Forelimb muscle (tissue), 1 donor: ENCODE measurements at places on chromosomes 4 and X.

DNA sequence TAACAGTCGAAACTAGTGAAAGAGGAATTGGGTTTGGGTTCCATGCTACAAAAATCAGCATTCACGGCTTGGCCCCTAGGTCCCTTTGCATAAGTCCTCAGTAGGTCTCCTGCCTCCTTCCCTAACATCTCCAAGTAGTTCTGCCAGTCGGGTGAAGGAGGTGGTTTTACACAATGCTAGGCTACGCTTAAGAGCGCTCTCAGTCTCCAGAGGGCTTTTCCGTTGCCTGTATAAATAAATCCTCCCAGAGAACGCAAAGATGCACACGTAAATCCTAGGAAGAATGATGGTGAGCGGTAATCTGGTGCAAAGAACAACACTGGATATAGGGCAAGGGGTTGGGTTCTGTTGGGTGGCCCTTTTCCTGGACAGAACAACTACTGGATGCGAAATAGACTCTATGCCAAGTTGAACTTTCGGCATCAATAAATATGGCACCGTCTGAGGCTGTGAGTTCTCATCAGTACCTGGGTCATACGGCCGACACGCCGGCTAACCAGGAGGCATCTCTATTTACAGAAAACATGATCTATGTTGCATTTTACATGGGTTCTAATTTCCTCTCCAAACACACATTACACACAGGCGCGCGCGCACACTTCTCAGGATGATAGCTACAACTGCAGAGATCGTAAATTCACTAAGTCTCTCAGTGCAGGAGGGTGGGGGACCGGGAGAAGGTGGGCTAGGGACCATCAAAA lies 1.3 kb downstream of the CAMK2D start:
- no peak for DNase-seq

DNA sequence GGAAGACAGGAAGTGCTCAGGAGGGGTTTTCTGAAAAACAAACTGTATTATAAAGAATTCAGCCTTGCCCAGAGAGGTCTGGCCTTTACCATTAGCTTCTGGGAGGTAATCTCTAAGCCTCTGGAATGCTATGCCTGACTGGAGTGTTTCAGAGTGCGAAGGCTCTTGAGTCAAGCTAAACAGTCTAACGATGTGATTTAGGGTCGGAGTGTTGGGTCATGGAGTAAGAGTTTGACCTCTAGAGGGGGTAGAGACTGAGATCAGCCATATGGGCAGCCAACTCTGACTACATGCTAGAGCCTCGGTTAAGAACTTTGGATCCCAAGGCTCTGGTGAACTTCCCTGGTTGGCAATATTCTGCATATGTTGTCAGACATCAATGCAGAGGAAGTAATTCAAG lies 15.0 kb downstream of the BOD1L1 start:
- DNase-seq, result no peak

GRCh38 chr4:186451982-186452381 lies 103.4 kb downstream of the MTNR1A start:
- DNase-seq, result no peak

DNA sequence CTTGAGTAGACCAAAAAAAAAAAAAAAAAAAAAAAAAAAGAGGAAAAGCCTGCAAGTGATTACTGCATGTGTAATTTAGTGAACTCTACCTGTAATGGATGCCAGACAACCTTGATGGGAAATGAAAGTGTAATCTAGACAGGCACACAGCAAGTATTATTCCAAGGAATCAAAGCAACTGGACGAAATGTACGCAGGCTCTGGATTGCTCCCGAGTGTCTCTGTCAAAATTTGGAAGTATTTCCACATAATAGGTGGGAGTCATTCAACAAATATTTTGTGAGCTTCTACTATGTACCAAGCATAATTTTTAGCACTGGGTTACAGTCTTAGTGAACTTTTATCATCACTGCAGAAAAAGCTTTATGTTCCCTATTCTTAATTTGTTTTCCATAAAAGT lies 64.2 kb downstream of the LIMCH1 start:
- DNase-seq, result no peak

GRCh38 chr4:169383724-169384123 lies 113.0 kb upstream of the SH3RF1 start:
- no peak for DNase-seq

- no peak for DNase-seq
Measured at GRCh38 chrX:134249241-134249640, 12.3 kb downstream of the CCDC160 start.

- no peak for DNase-seq
Measured at GRCh38 chr4:6322761-6323566, 53.3 kb downstream of the WFS1 start.

- no peak for DNase-seq
Measured at GRCh38 chrX:134480061-134480460, 20.1 kb downstream of the HPRT1 start.

GRCh38 chrX:104254442-104255115 lies at the start of gene ESX1:
Gene ESX1, minus strand, starts transcription at chrX:104254933. Its CDS starts 84 bp downstream, at chrX:104254849.
- DNase-seq, result no peak

GRCh38 chrX:130401415-130402207 lies at the start of gene RBMX2:
Gene RBMX2, plus strand, starts transcription at chrX:130401987. Its CDS starts 46 bp downstream, at chrX:130402033.
- peak; percentile 32 for DNase-seq

DNA sequence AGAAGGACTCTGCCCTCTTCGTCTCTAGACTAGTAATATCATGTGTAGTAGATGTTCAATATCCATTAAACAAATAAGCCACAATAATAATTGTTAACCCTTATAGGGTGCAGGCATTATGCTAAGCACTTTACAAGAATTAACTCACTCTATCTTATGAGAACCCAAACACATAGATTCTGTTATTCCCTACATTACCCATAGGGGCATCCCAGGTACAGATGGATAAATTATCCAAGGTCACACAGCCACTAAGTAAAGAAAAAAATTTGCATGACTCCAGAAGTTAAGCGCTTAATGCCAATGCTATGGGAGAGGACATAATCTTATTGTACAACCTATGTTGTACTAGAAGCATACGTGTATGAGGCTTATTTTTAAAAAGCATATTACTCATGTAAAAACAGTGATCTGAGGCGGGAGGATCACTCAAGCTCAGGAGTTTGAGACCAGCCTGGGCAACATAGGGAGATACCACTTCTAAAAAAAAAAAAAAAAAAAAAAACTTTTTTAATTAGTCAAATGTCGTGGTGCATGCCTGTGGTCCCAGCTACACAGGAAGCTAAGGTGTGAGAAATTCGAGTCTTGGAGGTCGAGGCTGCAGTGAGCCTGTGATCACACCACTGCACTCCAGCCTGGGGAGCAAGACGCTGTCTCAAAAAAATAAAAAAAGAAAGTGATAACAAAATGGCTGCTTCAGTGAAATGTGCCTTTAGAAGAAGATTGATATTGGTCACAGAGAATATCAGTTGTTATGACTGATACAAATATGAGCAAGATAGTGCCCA lies 13.6 kb downstream of the LDB2 start:
- no peak for DNase-seq

GRCh38 chr4:8859550-8860095 lies 12.0 kb downstream of the HMX1 start:
- no peak for DNase-seq

- DNase-seq, result no peak
Measured at GRCh38 chr4:184616633-184617551, 32.4 kb downstream of the CASP3 start.

DNA sequence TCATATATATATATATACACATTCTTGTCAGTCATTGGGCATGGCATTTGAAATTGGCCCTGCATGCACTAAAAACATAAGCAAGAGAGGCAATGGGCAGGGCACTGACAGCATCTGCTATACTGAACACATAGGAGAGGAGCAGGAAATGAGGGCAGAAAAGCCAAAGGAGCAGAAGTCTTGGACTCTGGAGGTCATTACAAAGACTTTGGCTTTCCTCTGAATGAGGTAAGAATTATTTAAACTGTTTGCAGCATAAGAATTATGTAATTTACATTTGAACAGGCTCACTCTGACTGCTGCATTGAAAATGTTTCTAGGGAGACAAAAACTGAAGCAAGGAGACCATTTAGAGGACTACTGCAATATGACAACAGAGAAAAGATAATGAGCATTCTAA lies 396.5 kb downstream of the PRDM5 start:
- DNase-seq, result no peak

DNA sequence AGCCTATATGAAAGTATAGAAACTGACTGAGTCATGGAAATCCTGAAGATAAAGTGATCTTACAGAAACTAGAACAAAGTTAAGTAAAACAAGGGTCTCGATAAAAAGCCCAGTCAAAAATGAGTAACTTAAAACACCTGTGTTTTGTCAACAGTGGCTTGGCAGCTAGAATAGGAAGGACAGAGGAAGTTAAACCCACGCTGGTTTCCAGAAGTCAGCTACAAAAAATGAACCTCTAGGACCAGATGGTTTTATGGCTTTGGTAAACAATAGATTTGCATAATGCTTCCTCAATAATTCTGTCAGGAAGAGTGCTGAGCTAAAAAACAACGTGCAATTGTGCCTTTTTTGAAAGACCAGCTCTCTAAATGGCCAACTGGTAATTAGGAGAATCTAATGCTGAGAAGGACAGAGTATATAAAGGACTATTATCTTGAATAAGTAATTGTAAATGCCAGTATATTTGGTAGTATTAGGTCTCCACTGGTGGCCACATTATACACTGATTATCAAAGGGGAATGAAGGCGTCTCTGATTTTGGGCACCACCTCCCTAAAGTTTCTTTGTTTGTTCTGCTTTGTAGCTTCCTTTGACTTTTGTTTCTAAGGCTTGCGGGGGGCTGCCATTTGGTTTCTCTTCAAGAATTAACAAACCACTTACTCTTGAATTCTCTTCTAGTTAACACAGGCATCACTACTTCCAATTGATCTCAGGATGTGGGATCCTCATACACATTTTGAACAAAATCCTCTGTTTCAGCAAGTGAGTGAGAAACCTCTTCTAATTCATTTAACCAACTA lies 72.2 kb upstream of the PPP3CA start:
- peak; percentile 14 for DNase-seq

- DNase-seq, result no peak
Measured at GRCh38 chrX:555725-556666, 74.6 kb upstream of the SHOX start.

DNA sequence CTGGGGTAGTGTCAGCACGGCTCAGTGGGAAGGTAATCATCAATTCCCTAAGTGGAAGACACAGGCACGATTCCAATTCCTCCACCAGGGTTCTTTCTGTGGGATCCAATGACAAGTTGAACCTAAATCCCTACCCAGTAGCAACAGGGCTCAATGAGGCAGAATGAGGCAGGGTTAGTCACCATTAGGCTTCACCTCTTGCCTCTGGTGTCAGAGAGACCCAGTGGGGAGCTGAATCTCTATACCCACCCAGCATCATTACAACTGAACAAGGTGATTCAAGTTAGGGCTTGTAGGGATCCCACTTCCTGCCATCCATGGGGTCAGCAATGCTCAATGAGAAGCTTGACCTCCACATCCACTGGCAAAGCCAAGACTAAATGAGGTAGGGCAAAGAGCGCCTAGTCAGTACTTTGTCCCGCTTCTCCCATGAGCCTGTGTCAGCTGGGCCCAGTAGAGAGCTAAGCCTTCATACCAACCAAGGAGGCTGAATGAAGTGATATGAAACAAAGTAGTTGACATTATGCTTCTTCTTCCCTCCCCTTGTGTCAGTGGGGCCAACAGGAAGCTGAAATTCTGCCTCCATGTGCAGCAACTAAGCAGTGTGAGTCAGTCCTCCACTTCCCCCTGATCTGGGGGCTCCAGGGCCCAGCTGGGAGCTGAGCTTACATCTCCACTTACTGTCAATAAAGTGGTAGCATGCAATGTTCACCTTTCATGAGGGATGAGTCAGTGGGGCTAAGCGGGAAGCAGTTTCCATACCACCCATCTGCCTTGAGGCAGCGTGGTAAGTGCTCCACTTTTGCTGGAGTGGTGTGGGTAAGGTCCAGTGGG lies 36.4 kb upstream of the RBM41 start:
- no peak for DNase-seq

GRCh38 chrX:20623448-20623847 lies 356.7 kb upstream of the RPS6KA3 start:
- no peak for DNase-seq

GRCh38 chr4:72860766-72861165 lies 208.8 kb downstream of the COX18 start:
- DNase-seq, result no peak
